ENCODE measurements at places on chromosomes 7 and 10.

GRCh38 chr7:30877015-30877769 lies 34.5 kb upstream of the AQP1 start:
- no peak for DNase-seq

DNA sequence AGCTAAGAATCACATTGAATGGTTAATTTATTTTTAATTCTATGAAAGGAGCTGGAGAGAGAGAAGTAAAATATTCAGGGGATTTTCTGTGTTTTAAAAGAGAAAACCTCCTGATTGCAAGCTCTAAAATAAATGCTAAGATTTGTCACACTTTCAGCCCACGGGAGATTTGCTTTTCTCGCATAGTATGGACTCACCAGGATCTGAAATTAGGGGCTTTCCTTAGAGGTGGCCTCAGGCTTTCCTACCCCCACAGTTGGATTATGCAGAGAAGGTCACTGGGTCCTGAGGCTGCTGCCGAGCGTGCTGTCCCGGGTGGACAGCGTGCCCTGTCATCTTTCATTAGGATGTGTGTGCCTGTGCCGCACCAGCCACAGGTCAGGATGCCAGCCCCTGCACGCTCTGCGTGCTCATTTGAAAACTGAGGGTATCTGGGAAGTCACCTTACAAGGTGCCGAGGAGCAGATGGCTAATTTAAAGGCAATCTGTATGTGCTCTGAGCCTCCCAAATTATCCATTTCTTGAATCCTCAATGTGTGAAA lies 258.8 kb downstream of the CELF2 start:
- DNase-seq: no peak

GRCh38 chr7:155341463-155341983 lies 43.8 kb downstream of the INSIG1 start:
- DNase-seq: no peak

- DNase-seq: no peak
Measured at GRCh38 chr7:138077809-138078208, 1.6 kb downstream of the AKR1D1 start.

- DNase-seq: no peak
Measured at GRCh38 chr7:139773371-139773770, 4.4 kb downstream of the HIPK2 start.
